Testis (tissue), 5 donors: ENCODE measurements at places on chromosomes 7 and 10.

GRCh38 chr10:105148921-105149320 is 507.8 kb downstream of the SORCS3 start:
- H3K4me1 ChIP-seq, result no peaks in the 10 kb centered on the region
- DNase-seq, result no peak
- no peak overlapping the region for H3K4me3 ChIP-seq
- H3K36me3 ChIP-seq, result no peaks in the 10 kb centered on the region

- no peak overlapping the region for H3K4me3 ChIP-seq
- no peaks in the 10 kb centered on the region for H3K4me1 ChIP-seq
- H3K27me3 ChIP-seq, result no peaks in the 10 kb centered on the region
Observed at GRCh38 chr10:9625304-9625703, 1392.4 kb upstream of the CELF2 start.

DNA sequence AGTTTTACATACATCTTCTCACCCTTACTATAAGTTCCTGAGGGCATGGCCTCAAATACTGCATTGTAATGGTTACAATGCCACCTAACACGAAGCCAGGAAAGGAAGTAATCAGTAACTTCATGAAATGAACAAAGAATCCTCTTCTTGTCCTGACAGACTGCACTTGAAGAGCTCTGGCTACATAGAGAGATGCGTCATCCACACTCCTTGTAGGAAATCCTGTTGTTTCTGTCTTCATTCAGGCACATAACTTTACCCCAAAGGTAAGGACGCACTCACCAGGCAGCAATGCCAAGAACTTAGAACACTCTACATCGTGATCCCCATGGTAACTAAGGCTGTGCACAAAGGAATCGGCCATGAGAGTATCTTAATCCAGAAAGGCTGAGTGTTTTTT is 80.3 kb upstream of the ARID5B start:
- no peak overlapping the region for H3K27ac ChIP-seq
- no peaks in the 10 kb centered on the region for H3K27me3 ChIP-seq
- no peaks in the 10 kb centered on the region for H3K36me3 ChIP-seq
- H3K4me1 ChIP-seq, result no peaks in the 10 kb centered on the region
- H3K4me3 ChIP-seq, result no peak overlapping the region
- DNase-seq, result no peak

- H3K4me3 ChIP-seq, result no peak overlapping the region
- H3K27me3 ChIP-seq, result no peaks in the 10 kb centered on the region
- DNase-seq, result no peak
- no peaks in the 10 kb centered on the region for H3K4me1 ChIP-seq
- H3K27ac ChIP-seq, result no peak overlapping the region
Observed at GRCh38 chr7:107788216-107788615, 14.8 kb downstream of the SLC26A3 start.

- H3K27me3 ChIP-seq, result no peaks in the 10 kb centered on the region
- no peak for DNase-seq
- no peaks in the 10 kb centered on the region for H3K36me3 ChIP-seq
- H3K4me3 ChIP-seq, result no peak overlapping the region
- no peak overlapping the region for H3K27ac ChIP-seq
Observed at GRCh38 chr7:130922206-130923112, 188.5 kb upstream of the KLF14 start.
